Right ventricle myocardium inferior (tissue), 1 donor: ENCODE measurements at places on chromosomes 4 and X. TPM values are rescaled to one million over a fixed set of nuclear protein-coding genes. Genes with fewer than 3 reads are reported as not detected.

The SPANXC gene
- total RNA-seq = not detected

The HEPH gene
- 8.0 TPM for total RNA-seq

The MTCP1 gene
- 54.5 TPM for total RNA-seq

The NUDT11 gene
- total RNA-seq = 0.14 TPM

The SPACA5 gene
- total RNA-seq = not detected

The HMGN5 gene
- total RNA-seq = 1.3 TPM

The CTAG2 gene
- not detected for total RNA-seq

The PCYT1B gene
- not detected for total RNA-seq

The LDB2 gene
- 34.3 TPM for total RNA-seq

The STS gene
- 5.0 TPM for total RNA-seq

The GLUD2 gene
- 1.5 TPM for total RNA-seq

The IL2RG gene
- 2.8 TPM for total RNA-seq

The VCX3B gene
- not detected for total RNA-seq

The MSMO1 gene
- 8.5 TPM for total RNA-seq

The ADGRG2 gene
- total RNA-seq = 0.62 TPM

The PALLD gene
- 977 TPM for total RNA-seq
